ENCODE measurements at places on chromosomes 3 and 15.

- no peak for DNase-seq
Observed at GRCh38 chr3:152477422-152477821, 208.7 kb downstream of the MBNL1 start.

DNA sequence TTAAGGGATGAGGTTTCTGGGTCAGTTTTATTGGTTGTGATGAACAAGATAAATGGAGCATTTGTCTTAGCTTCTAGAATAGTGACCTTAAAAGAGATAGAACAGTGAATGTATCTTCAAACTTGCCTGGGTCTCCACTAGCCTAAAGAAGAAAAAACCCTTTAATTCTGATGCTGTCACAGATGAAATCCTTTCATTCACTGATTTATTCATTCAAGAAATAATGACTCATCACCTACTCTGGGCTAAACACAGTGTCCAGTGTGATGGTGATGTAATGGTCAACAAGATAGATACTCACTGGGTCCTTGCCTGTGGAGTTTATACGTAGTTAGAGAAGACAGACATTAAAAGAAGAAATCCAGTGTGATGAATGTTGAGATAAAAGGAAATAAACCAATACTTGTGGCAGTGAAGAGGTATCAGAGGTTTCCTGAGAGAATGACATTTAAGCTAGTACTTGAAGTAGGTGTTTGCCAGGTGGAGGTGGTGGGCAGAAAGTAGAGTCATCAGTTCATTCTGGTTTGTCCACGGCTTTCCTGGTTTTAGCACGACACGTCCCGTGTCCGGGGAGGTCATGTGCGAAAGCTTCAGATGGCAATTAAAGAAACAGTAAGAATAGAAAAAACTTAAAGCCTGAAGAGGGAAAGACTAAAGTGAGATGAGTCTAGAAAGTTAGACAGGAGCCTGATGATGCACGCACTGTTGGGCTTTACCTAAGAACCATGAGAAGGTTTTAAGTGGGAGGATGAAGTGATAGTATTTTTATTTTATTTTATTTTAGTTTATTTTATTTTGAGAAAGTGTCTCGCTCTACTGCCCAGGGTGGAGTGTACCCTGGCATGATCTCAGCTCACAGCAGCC lies 18.5 kb downstream of the PAK2 start:
- no peak for DNase-seq

- DNase-seq = no peak
Observed at GRCh38 chr3:14127516-14128161, 2.8 kb downstream of the TMEM43 start.

DNA sequence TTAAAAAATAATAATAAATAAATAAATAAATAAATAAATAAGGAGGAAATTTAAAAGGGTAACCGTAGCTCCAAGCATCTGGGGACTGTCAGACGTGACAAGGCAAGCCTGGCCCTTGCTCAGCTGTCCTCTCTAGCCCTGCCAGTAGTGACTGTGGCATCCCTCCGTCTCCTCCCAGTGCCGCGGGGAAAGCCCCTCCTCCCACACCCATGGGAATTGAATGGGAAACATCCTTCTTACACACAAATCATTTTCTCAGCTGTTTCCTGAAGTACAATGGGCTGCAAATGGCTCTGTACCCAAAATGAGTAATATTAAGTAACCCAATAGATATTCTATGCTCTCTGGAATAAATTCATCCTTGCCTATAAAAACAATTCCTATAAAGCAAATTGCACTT lies 101.6 kb upstream of the RAD18 start:
- DNase-seq = no peak

DNA sequence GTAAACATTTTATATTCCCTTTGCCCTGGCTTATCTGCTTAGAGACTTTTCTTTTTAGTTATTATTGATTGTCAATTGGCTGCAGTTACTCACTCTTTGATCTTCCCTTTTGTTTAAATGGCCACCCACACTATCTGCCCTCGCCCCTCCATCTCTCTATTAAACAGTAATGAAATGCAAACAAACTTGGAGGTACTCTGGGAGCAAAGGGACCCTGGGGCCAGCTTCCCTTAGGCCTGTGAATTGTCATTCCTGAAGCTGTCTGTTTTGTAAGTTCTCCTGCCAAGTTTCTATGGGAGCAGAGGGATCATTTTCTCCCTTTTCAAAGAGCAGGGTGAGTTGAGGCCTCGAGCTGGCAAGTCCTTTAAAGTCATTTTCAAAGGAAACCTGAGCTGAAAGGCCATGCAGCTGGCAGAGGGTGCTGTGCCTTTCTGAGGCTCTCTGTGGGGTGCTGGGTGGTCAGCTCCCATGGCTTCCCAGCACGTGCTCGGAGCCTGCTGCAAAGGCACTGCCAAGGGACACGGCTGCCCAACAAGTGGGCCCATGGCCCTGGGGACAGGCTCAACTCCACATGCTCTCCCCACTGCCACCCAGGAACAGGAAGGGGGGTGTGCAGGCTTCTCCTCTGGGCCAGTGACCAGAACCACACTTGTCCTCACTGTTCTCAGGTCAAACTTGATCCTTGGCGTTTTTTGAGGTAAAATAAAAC lies 17.4 kb upstream of the RTP2 start:
- no peak for DNase-seq

DNA sequence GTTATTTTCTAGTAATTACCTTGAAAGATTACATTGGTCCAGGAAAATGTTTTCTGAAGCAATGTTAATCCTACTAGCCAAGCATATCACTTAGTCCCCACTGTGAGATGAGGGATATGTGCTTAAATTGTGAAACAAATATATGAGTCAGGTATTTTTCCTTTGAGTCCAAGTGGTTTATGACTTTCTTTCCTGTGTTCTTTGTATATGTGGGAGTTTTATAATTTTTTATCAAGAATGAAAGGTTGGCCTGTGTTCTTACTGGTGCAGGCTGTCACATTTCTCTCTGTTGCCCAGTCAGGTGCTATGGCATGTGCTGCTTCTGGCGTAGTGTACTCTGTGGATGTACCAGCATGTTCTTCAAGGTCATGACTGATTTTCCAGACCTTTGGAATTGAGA lies 147.4 kb downstream of the CMSS1 start:
- DNase-seq = no peak

- no peak for DNase-seq
Observed at GRCh38 chr15:70741677-70742293, 21.6 kb downstream of the UACA start.

DNA sequence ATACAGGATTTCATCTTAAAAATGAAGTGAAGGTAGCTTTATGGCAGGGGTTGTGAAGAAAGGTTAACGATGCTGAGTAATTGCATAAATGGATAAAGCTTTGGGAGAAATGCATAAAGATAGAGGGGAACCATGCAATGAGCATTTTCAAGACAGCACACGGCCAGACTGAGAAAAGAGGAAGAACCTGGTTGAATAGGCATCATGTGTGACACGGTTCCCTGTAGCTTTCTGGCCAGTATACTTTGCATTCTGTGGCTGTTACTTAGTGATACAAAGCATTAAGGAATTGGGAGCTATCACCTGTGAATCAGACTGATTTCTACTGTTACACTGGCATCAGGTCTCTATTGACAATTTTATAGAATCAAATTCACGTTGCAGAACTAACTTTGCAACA lies 33.3 kb downstream of the NR2C2 start:
- no peak for DNase-seq

GRCh38 chr15:66239514-66239913 lies 14.0 kb downstream of the MEGF11 start:
- no peak for DNase-seq

GRCh38 chr3:178856804-178857203 lies 214.8 kb downstream of the ZMAT3 start:
- no peak for DNase-seq

- DNase-seq = no peak
Observed at GRCh38 chr15:62770111-62770660, 272.4 kb upstream of the TPM1 start.

DNA sequence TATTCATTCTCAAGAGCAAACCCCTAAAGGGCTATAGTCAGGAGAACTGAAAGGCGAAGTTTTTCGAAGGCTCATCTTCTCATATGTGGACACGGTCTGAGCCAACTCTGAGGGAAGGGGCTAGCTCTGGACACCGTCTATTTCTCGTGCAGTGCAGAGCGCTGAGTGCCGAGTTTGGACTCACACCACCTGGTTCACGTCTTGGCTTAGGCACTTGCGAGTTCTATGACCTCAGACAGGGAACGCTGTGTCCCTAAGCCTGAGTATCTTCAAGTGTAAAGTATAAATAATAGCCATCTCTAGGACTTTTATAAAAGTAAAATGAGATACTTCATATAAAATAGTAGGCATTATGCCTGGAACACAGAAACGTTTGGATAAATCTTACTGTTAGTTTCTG lies 223.7 kb downstream of the FMN1 start:
- DNase-seq = no peak

DNA sequence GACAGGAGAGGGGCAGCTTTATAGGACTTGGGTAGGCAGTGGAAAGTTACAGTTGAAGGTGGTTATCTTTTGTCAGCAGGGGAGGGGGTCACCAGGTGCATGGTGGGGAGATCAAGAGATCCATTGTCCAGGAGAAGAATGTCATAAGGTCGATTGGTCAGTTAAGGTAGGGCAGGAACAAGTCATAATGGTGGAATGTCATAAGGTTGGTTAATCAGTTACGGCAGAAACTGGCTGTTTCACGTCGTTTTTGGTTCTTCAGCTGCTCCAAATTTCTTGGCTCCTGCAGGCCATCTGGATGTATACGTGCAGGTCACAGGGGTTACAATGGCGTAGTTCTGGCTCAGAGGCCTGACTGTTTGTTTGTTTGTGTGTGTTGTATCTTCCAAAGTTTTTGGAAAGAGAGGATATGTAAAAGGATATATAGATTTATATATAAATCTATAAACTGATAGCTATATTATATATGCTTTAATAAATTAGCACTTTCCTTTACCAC lies 565.1 kb downstream of the ZNF385D start:
- DNase-seq = no peak

Data from cortex of kidney (tissue), 1 donor.